ENCODE measurements at places on chromosomes 7 and 10. TPM values are rescaled to one million over a fixed set of nuclear protein-coding genes. Genes with fewer than 3 reads are reported as not detected.

GRCh38 chr7:149770728-149771636, 2.4 kb downstream of the ZNF467 start:
- no peaks in the 10 kb centered on the region for H3K36me3 ChIP-seq
- no peak overlapping the region for H3K27ac ChIP-seq
- H3K27me3 ChIP-seq, result peaks cover 21% of the 10 kb centered on the region
- no peaks in the 10 kb centered on the region for H3K4me1 ChIP-seq
- H3K4me3 ChIP-seq, result no peak overlapping the region

DNA sequence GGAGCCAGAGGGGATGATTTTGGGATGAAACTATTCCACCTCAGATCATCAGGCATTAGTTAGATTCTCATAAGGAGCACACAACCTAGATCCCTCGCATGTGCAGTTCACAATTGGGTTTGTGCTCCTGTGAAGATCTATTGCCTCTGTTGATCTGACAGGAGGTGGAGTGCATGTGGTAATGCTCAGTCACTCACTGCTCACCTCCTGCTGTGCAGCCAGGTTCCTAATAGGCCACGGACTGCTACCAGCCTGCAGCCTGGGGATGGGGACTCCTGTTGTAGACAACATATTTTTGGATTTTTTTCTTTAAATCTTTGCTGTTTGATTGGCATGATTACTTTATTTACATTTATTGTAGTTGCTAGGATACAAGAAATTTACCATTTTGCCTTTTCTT, 765.0 kb downstream of the INHBA start:
- H3K36me3 ChIP-seq, result no peaks in the 10 kb centered on the region
- H3K27ac ChIP-seq, result no peak overlapping the region
- no peak overlapping the region for H3K4me3 ChIP-seq

DNA sequence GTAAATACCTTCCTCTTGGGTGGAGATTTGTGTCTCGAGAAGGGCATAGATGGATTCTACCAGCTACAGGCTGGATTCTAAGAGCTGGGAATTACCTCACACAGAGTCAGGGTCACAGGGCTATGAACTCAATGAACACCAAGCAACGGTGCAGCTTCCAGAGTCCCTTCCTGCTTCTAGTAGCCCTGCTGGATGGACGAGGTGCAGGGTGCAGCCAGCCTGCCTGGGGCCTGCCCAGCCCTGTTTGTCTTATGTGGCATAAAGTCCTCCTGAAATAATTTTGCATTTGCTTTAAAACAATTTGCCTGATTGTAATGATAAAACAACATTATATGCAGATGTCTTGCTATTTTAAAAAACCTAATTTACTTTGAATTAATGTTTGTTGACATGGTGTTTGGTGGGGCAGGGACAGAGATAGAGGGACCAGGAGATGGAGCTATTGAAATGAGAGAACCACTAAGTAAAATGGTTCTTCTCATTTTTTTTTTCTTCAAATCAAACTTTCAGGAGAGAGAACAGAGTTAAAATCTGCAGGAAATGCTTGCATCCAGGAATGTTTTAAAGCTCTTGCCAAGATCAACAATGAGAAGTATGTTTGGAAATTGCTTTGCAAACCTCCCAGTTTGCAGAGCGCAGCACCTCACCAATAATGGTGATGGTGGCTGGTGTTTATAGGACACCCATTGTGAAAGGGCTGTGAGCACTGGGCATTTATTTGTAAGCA, 305.4 kb upstream of the PODXL start:
- DNase-seq, result no peak
- H3K27me3 ChIP-seq, result no peaks in the 10 kb centered on the region
- H3K4me3 ChIP-seq, result no peak overlapping the region
- no peaks in the 10 kb centered on the region for H3K4me1 ChIP-seq
- H3K36me3 ChIP-seq, result no peaks in the 10 kb centered on the region
- H3K27ac ChIP-seq, result no peak overlapping the region

DNA sequence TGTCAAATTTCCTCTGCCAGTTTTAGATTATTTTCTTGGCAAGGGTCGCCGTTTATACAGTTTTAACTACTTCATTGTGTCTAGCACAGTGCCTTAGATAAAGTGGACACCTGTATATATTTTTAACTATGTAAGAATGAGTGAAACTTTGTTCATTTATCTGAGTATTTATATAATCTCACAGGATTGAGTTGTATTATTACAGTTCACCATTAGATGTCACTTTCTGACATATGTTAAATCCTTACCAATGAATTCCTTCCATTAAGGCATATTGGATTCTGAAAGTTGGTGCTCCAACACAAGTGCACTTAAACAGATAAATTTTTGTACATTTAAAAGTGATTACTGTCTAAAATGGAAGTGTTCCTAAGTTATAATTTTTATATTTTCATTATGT, 43.0 kb downstream of the ZMYND11 start:
- no peak for DNase-seq
- no peak overlapping the region for H3K4me3 ChIP-seq
- H3K4me1 ChIP-seq, result peaks cover 2% of the 10 kb centered on the region

DNMBP gene
- 26.9 TPM for polyA plus RNA-seq

All from keratinocyte (primary cell).